ENCODE measurements at places on chromosomes 1 and 21.

- DNase-seq, result no peak
Measured at GRCh38 chr1:154151311-154151710, 3.6 kb downstream of the NUP210L start.

DNA sequence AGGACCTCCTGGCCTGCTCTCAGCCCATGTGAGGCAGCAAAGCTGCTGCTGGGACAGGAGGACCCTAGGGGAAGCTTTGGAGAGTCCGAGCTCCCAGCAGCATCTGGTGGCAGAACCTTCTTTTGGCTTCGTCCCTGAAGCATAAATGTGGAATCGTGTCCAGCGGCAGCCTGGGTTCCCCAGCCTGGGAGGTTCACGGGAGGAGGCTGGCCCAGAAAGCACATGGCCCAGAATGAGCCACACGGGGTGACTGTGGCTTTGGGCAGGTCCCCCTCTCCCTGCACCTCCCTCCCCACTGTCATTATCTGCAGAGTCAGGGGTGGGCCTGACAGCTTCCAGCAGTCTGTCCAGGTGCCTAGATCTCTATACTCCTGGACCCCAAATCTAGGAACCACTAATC is 318.1 kb upstream of the VAMP3 start:
- no peak for DNase-seq

GRCh38 chr21:45403825-45404729 is 888 bp upstream of the COL18A1 start:
- no peak for DNase-seq

DNA sequence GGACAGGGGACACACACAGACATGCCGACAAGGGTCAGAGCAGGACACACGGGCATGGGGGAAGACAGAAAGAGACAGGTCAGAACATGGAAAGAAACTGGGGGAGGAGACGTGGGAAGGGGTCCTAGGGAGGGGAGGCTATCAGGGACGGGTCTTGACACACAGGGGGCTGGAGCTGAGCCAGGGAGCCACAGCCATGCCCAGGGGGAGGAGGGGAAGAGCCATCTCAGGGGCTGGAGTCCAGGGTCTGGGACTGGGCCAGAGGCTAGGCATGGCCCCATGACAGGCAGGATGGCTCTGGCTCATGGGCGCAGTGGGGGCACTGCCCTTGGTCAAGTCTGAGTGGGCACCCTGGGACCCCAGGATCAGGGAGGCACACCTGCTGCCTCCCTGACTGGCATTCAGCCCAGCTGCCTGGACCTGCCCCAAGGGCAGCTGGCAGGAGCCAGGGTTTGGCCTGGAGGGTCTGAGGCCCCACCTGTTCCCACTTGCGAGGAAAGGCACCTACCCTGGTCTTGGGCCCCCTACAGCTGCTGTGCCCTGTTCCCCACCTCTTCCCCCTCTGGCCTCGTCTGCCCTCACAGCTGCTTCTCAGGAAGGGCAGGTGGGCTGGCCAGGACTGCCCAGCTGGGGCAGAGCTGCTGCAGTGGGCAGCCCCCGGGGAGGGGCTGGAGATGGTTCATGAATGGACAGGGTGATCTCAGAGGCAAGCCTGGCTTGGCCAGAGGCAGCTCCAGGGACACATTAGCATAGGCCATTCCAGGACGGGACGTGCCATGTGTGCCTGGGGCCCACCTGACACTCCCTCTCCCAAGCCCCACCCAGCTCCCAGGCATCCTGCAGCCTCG is 42.9 kb downstream of the HSPG2 start:
- DNase-seq, result no peak

- DNase-seq, result no peak
Measured at GRCh38 chr1:236151739-236152424, 9.5 kb downstream of the GPR137B start.

GRCh38 chr1:157963713-157964112 is 29.7 kb upstream of the KIRREL1 start:
- DNase-seq, result peak; percentile 79

GRCh38 chr1:211118407-211119102 is 15.4 kb downstream of the KCNH1 start:
- DNase-seq, result no peak

- no peak for DNase-seq
Measured at GRCh38 chr1:212459656-212460055, 26.9 kb downstream of the NENF start.

GRCh38 chr1:78078358-78078757 is 32.6 kb downstream of the GIPC2 start:
- DNase-seq, result no peak

GRCh38 chr1:168819668-168820067 is 90.7 kb upstream of the DPT start:
- no peak for DNase-seq

GRCh38 chr1:180251526-180252305 is 21.7 kb downstream of the LHX4 start:
- no peak for DNase-seq

GRCh38 chr1:117572546-117572945 is 33.3 kb upstream of the TENT5C start:
- no peak for DNase-seq

DNA sequence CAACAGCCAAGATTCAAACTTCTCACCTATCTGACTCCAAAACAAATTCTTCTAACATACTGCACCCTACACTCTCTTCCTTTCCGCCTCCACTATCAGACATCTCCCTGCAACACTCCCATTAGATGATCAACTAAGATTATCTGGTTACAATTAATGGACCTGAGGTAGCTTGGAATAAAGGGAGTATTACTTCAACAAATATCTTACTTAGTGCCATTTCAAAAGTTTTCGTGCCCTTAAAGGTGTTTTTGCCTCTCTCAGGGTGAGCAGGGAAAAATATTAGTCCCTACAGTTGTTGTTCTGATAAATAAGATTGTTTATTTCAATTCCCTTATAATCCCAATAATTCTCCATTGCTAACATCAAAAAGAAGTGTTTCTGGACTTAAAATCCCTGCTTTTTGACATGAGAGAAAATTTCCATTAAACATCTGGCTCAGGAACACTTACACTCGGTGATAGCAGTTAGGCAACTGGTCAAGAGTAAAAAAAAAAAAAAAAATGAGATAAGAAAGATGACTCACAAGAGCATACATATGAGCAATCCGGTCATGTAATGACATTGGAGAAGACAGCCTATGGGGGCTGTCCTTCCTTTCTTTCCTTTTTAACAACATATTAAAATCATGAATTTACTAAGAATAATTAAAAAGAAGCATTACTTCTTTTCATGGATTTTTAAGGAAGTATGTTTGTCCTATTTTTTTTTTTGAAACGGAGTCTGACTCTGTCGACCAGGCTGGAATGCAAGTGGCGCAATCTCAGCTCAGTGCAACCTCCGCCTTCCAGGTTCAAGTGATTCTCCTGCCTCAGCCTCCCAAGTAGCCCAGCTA is 7.6 kb downstream of the RSBN1 start:
- no peak for DNase-seq

- peak; percentile 31 for DNase-seq
Measured at GRCh38 chr1:62407398-62408009, 29.3 kb upstream of the USP1 start.

DNA sequence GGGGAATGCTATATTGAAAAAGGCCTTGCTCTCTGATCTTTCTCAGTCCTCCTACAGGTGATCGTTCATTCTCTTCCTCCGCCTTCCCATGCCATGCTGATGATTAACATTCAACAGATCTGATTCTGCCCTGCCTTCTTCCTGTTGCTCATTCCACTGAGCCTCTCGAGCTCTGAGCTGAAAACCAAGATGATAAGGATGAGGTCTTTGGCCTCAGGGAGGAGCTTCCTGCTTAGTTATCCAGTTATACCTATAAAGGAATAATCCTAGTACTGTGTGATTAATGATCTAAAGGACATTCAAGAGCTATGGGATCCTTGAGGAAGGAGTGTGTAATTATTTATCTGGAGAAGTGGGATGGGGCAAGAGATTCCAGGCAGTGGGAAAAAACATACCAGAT is 25.2 kb upstream of the MAP3K7CL start:
- no peak for DNase-seq

DNA sequence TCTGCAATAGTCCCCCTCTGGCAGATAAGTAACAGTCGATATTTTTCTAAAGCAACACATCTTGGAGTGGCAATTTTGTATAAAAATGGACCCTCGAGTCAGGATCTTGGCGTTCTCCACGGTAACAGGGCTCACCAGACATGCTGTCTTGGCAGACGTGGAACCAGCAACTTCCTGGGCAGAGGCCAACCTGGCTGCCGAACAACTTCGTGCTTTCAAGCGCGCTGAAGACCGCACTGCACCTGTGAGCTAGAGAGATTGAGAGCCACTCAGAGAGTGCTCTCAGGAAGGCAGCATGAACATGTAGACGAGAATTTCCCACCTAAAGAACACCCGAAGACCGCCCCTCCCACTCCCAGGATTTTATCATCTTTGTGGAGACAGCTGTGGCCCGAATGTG is 7.3 kb downstream of the C1orf174 start:
- DNase-seq, result no peak

DNA sequence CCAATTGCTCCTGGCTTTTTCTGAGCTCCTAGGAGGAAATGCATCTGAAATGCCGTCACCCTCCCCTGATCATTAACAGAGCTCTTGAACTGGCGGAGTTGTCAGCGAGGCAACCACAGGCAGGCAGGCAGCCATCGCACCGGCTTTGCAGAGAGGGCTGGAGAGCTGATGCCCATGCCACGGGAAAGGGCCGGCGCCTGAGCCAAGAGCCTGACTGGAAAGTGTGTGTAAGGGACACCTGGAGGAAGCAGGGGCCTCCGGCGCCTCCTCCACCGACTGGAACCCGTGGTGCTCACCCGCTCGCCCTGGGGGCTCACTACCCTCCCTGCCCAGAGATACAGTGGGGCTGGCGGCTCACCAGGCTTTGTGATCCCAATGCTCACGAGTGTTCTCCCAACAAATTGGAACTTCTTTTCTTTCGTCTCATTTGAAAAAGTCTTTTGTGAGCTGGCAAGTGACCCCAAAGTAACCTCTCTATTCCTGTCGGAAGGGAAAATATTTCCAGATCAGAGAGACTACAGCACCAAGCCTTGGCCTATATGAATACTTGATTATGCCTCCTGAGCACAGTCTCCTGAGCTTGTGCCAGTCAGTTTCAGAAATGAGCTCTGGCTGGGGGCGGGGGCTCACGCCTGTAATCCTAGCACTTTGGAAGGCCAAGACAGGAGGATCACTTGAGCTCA is 97.7 kb upstream of the SLC25A33 start:
- DNase-seq, result no peak

GRCh38 chr21:43880111-43880985 is 15.3 kb downstream of the AGPAT3 start:
- no peak for DNase-seq

DNA sequence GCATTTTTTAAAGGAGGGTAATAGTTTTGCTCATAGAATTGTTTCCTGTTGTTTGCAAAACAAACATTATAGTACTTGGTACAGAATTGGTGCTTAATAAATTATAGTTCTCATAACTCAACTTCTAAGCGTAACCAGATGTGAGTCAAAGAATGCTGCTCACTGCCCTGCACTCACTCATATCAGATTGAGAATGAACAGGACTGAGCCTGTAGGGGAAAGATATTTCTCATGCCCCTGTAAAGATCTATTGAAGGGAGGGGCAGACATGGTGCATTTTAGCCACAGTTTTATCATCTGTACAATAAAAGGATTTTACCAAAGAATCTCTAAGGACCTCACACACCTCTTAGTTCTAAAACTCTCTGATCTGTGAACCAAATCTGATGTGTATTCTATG is 358.5 kb downstream of the SEC16B start:
- DNase-seq, result no peak

GRCh38 chr1:116721451-116722007 is 32.7 kb upstream of the CD2 start:
- no peak for DNase-seq

- no peak for DNase-seq
Measured at GRCh38 chr1:5752746-5753548, 239.3 kb downstream of the NPHP4 start.

- peak; percentile 33 for DNase-seq
Measured at GRCh38 chr1:92960395-92961130, 699 bp downstream of the DIPK1A start.

GRCh38 chr1:44947063-44947773 is 39.2 kb downstream of the EIF2B3 start:
- DNase-seq, result no peak

DNA sequence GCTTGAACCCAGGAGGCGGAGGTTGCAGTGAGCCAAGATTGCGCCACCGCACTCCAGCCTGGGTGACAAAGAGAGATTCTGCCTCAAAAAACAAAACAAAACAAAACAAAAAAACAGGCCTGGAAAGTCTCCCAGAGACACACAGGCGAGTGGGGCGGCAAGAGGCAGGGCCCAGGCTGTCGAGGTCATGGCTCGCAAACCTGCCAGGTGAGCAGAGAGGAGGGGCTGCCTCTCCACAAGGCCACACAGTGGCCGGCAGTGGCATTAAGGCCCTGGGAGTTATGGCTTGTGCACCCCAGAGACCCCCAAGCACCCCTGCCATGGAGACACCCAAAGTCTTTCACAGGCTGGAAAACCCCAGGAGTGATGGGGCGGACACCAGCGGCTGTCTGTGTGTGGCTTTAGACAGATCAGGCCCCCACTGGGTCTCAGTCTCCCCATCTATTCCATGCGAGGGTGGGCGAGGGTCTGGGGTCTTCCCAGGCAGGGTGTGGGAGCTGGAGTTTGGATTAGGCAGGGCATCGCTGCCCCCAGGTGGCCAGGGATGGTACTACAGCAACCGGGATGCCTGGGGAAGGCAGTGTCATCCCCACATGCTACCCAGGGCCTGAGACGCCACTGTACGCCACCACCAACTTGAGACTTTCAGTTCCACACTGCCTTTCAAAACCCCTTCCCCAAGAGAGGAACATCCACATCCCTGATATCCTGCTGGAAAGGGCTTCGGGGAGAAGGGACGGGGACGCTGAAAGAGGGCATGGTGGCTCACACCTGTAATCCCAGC is 7.3 kb upstream of the CTRC start:
- peak; percentile 93 for DNase-seq

DNA sequence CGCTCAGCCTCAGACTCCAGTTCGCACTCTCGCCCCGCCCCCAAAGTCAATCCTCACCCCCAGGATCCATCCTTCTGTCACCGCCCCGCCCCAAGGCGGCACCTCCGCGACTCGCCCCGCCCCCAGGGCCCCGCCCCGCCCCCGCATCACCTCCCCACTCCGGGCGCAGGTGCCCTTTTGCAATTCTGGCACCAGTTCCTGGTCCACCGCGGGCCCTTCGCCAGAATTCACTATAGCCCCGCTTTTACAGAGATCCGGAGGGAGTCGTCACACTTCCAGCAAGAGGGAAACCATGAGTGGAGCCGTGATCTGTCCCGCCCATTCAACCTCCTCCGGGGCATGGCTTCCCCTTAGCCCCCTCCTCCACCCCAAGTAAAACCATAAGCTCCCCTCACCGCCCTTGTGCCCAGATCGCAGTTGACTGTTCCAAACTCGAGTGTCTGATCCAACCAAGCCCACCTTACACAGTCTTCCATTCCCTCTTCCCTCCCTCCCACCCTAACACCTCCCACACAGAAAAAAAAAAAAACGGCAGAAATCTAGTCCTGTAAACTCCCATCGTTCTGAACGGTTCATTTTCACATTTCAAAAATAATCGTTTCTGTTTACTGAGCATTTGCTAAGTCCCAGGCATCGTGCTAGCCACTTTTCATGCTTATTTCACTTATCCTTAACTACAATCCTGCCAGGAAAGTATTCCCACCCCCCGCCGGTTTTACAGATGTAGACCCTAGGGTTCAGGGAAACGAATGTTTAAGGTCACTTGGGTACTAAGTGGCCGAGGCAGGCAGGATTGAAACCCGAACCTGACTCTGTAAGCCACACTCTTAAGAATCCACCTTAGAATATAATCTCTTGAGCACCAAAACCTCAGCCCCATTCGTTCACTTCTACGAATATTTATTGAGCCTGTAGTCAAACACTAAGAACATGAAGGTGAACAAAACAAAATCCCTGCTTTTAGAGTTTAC is 1.3 kb upstream of the DNAJC16 start:
- DNase-seq, result no peak

GRCh38 chr1:109091078-109091838 is 694 bp downstream of the TMEM167B start:
- no peak for DNase-seq

All from neural crest cell (in vitro differentiated cells).